Hindlimb muscle (tissue), 1 donor: ENCODE measurements at places on chromosomes 3 and 15. TPM values are rescaled to one million over a fixed set of nuclear protein-coding genes. Genes with fewer than 3 reads are reported as not detected.

GRCh38 chr3:115806501-115806900 is 183.2 kb downstream of the GAP43 start:
- DNase-seq, result no peak

DNA sequence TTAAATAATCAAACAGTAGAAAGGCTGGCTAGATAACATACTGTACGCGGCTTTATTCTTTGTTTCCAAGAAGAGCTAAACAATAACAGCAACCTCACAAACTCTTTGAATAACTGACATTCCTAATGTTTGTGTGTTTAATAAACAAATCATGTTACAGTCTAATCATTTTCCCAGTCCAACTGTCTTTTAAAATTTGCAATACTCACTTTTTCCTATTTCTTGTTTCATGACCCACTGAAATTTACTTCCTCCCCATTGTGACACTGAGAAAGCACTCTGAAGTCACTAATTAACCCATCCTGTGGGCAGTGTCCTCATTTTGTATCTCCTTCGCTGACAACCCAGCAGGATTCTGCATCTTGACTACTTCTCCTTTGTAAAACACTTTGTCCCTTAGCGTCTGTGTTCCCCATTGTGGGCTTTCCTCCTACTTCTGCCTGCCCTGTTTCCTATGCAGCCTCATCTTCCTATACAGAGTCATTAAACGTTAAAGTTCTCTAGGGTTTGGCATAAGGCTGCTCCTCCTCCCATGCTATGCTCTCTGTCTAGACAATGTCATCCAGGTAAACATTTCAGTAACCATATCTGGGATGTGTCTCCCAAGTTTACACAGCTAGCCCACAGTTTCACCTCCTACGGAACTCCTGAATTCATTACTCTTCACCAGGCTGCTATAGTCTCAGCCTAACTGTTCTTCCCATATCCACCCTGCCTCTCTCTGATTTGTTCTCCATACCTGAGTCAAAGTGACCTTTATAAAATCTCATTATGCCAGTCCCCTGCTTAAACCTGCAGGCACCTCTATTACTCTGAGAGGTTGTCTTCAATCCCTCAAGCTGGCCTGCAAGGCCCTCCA is 148.9 kb downstream of the GREM1 start:
- DNase-seq, result no peak

GRCh38 chr15:29127506-29128430 is 141.9 kb downstream of the NSMCE3 start:
- DNase-seq, result no peak

- no peak for DNase-seq
These were observed 1.2 kb upstream of the BBX start for GRCh38 chr3:107521469-107522059.

- no peak for DNase-seq
These were observed 85.6 kb upstream of the PIAS1 start for GRCh38 chr15:67968564-67968963.

GRCh38 chr3:63228677-63229076 is 49.4 kb upstream of the SYNPR start:
- no peak for DNase-seq

GRCh38 chr3:127803619-127804018 is 18.7 kb downstream of the MGLL start:
- DNase-seq, result no peak

DNA sequence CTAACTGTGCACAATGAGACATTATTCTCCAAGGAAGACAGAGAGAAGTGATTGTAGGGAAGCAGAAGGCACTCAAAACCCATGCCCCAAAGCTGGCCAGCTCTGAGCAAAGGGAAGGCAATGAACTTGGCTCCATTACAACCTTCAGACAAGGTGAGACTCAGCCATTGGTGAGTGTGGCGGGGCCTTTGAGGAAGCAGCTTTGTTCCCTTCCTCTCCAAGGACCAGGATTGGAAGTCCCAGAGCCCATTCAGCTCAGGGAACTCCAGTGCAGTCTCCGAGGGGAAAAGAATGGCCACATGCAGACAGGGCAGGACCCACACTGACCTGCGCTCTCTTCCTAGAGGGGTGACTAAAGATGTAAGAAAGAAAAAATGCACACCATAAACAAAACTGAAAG is 23.1 kb downstream of the HEG1 start:
- DNase-seq, result no peak

DNA sequence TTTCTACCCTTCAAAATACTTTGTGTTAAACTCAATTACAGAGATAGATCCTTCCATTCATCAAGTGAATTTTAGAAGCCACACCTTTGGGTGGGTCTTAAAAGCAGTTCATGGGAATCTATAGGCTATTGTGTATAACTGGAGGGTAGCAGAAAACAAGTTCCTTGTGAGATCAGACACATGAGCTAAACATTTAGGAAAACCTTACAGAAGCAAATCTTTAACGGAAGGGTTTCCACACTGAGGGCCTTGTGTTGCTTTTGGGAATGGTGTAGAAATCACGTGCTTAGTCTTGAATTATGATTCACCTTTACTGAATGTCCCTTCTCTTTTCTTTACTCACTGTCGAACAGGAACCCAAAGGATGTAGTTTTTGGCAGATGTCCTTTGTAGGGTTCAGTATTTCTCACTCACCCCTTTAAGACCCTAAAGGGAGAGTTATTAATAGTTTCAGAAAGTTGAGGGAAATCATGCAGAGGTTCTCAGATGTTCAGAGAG is 257.3 kb upstream of the CTDSPL start:
- no peak for DNase-seq

GRCh38 chr3:188339410-188340295 is 185.7 kb downstream of the LPP start:
- no peak for DNase-seq

GRCh38 chr3:173789530-173790162 is 392.1 kb downstream of the NLGN1 start:
- no peak for DNase-seq

DNA sequence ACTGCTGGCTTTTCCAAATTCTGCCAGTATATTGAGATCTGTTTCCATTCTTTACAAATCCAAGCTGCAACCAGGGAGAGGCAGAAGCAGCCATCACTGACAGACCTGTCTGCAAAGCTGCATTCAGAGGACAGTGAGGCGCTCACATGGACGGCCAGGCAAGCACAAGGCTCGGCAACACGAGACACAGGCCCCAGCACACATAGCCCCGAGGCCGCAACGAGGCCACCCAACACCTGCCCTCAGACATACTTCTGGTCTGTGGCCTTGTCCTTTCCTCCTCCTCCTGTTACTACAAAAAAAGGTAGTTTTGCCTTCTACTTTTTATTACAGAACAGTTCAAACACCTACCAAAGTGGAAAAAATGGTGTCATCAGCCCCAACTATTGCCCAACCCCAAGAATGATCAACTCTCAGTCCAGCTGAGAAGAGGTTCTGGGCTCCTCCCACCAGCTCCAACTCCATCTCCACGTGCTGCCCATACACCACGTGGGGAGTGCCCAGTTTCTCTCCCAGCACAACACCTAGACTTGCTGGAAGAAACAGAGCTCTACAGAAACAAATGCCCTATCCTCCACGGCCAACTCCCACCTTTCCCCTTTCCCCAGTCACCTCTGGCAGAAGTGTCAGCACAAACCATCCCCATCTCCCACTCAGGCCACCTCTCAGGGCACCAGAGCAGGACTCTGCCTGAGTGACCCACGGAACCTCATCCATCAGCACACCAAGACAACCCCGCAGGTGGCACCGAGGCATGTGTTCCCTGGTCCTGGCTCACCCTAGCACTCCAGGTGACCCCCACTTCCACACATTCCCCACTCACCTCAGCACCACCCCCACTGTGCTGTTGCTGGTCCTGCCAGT is 7.4 kb downstream of the ZXDC start:
- no peak for DNase-seq

DNA sequence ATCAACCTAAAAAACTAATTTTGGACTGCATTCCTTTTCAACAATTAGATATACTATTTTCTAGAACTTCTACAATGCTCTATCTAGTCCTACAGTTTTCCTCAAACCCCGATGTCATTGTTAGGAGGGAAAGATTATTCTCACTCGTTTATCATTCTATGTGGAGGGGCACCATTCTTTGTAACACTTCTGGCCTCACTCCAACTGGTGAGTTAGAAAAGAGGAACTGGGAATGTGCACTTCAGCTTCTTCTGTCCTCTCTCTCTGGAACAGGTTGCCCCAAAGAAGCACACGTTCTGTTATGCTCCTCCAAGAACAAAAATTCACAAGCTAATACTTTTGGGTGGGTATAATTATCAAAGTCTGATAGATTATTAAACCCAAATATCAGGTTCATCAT is 137.9 kb downstream of the UACA start:
- no peak for DNase-seq

- no peak for DNase-seq
These were observed 739.6 kb downstream of the NAALADL2 start for GRCh38 chr3:175598740-175599139.

DNA sequence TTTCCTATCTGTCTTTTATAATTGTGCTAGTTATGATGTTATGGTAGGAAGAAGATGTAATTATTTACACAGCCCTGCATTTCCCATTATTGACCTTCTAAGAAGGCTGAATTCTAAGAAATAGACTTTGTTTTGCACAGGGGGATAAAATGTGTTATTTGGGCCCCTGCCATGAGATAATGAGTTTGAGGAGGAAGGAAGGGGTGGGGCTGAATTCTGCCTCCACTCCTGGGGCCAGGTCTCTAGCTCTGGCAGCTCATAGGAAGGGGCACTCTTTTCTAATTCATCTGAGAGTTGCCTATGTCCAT is 69.2 kb upstream of the GOLGA8B start:
- DNase-seq, result no peak

- DNase-seq, result no peak
These were observed 21.7 kb downstream of the CLDN11 start for GRCh38 chr3:170440344-170440743.

GRCh38 chr3:106392915-106393314 is 524.1 kb upstream of the CBLB start:
- no peak for DNase-seq

DNA sequence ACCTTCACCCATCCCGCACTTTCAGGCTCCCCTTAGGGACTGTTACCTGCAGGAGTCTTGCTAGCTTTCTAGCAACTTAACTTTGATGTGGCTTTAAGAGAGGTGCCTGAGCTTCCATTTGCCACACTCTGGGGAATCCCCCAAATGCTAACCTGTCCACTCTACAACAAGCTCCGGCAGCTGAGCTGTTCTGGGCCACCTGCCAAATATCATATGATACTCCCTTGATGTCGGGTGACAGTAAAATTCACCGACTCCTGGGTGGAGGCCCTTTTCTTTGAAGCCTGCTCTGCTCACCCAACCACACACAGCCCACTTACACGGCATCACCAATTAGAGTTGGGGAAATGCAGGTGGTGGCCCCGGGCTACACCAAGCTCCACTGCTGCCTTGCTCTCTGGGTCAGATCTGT is 38.0 kb upstream of the XCR1 start:
- DNase-seq, result no peak

DNA sequence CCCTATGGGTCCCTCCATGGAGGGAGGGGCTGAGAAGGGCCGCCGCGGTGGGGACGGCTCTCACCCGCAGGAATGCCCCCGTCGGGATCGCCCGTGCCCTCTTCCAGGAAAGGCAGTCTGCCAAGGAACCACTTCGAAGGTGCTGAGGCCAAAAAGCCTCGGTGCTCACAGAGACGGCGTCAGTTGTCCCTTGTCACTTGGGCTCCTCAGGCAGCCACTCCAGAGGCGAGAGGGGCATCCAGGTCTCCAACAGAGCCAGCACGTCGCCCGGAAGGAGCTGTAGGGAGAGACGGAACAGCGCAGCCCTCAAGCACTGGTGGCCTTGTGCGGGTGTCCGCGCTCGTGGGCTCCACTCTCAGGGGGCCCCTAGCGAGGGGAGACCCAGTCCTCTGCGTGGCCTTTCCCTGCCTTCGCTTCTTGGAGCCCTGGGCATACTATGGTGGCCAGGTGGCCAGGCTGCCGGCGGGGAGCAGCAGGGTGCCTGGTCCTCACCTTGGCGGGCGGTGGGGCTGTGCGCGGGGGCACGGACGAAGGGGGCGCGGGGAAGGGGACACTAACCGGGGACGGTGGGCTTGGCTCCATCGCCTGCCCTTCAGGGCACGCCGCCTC is 994 bp downstream of the MESP1 start:
- DNase-seq, result no peak

- DNase-seq, result no peak
These were observed 36.8 kb downstream of the TLE3 start for GRCh38 chr15:70060993-70061305.

DNA sequence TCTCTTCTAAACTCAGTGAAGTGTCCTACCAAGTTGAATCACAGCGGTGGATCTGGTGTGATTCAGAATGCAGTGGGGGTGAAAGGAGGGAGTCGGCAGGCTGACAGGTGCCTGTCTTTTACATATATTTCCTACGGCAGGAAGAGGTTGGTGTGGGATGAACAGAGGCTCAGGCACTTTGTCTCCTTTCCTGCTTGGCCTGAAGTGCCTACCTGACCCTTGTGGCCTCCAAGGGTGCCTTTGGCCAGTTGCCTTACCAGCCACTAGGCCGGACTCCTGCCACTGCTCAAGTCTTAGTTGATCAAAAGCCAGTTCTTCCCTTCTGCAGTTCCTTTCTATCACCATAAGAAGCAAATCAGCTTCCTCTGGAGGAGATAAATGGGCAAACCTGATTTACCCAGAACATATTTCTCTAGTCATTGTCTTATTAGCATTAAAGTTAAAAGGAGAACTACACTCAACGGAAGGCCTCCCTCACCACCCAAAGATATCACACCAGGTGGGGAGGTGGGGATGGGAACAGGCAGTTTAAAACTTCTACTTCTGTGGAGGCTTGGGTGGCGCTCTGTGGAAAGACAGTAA is 52.1 kb downstream of the CRTC3 start:
- no peak for DNase-seq

- no peak for DNase-seq
These were observed 389.4 kb upstream of the TPM1 start for GRCh38 chr15:62653122-62653521.

DNA sequence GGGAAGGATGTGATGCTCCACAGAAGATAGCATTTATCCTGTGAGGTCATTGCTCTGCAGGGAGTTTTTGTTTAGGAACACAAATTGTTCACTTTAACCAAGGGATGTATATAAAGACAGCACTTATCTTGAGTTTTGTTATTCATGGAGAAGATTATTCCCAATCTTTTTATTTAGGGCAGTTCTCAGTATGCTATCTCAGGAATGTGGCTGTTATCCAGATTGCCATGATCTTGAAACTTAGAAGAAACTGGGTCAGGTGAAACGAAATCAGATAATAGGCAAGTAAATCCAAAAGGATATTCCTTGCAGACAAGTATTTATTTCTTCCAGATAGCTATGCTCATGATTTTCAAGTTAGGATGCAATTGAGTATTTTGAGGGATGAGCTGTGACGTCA is 19.3 kb upstream of the TMEM42 start:
- DNase-seq, result no peak

DNA sequence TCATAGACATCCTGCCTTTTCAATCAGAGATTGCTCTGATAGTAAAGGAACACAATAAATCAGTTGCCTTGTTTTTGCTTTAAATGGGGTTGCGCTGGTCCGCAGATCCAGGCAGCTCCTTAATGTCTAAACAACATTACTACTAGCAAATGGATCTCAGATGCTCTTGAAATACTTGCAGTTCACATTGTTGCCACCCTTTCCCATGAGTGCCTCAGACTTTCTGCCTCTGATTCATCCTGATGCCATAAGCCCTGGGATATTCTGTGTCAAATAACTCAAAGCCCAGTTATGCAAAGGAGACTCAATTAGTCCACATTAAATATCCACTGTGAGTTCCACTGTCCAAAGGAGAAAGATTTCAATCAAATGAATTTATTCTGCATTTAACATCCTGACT is 196.7 kb downstream of the PLCH1 start:
- DNase-seq, result no peak

Gene ISG20
- 0.88 TPM for polyA plus RNA-seq

Gene RHCG
- polyA plus RNA-seq, result not detected

Gene APOD
- 36.5 TPM for polyA plus RNA-seq

Gene CCR9
- polyA plus RNA-seq, result not detected

Gene SAMMSON
- polyA plus RNA-seq, result not detected

Gene EXD1
- 0.12 TPM for polyA plus RNA-seq

Gene GHSR
- not detected for polyA plus RNA-seq
